ENCODE measurements at places on chromosomes 5 and 9.

DNA sequence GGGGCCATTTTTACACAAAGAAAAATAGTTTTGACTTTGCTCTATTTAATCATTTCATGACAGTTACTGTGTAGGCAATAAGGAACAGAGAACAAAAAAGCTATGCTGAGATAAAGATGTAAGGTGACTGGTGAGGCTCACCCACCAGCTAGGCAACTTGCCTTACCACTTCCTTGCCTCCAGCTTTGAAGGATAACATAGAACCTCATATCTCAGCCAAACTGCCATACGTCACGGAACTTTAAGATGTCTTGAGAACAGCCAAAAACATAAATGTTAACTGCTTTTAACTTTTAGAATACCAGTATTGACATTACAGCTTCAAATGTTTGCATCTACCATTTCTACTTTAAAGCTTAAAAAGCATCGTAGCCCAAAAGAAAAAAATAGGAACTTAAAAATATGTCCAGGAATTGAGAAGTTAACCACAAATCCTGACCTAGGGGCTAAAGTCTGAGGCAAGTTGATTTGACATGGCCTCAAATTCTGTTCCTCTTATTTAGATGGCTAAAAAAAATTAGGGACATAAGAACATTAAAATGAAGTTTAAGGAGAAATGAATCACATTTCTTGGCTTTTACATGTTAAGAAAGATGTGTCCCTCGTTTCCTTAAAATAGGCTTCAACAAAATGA is 7.7 kb upstream of the GCNT4 start:
- no peak for DNase-seq

GRCh38 chr9:974996-975739 is 1.3 kb upstream of the DMRT3 start:
- DNase-seq = no peak

- DNase-seq = no peak
These were observed at the start of gene GDA for GRCh38 chr9:72149231-72149975. GDA (plus strand) TSS chr9:72149440; CDS start chr9:72149560, 120 bp downstream.

GRCh38 chr9:124084087-124084486 is 72.5 kb downstream of the LHX2 start:
- no peak for DNase-seq

GRCh38 chr9:18075253-18075952 is 398.6 kb upstream of the ADAMTSL1 start:
- no peak for DNase-seq

DNA sequence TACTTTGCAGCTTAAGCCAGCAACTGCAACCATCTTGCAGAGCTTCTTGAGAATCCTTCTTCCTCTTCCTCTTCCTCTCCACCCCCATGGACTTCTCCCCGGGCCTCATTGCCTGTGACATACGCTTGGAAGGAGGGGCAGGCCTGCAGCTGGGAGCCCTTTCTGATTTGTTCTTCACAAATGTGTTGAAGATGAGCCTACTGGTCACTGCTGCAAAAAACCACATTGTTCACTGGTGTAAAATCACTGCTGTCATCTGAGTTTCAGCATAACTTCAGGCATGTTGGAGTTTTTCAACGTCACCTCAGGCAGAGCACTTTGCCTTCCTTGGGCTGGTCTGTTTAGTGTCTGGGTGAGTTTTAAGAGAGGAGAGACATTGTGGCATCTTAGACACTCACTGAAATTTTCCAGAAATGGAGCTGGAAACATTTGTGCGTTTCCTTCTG is 7.9 kb downstream of the TJP2 start:
- no peak for DNase-seq

- DNase-seq = no peak
These were observed 56.9 kb upstream of the COL15A1 start for GRCh38 chr9:98886691-98887229.

Measured in astrocyte of the cerebellum (primary cell).